ENCODE measurements at places on chromosomes 16 and 17. TPM values are rescaled to one million over a fixed set of nuclear protein-coding genes. Genes with fewer than 3 reads are reported as not detected.

- DNase-seq = no peak
Measured at GRCh38 chr17:40062329-40063186, at the start of gene THRA. THRA (plus strand) TSS chr17:40062965; CDS start chr17:40074489, 11,524 bp downstream.

- DNase-seq = no peak
Measured at GRCh38 chr16:9297437-9298113, 206.1 kb downstream of the HAPSTR1 start.

ABCA6 gene
- total RNA-seq = 0.38 TPM

CCL4 gene
- total RNA-seq = not detected

GPR139 gene
- not detected for total RNA-seq

Measured in bronchial epithelial cell (primary cell).